ENCODE measurements at places on chromosomes 7 and 10. TPM values are rescaled to one million over a fixed set of nuclear protein-coding genes. Genes with fewer than 3 reads are reported as not detected.

Gene EVX1
- not detected for total RNA-seq

Gene CTAGE8
- 0.14 TPM for total RNA-seq

Gene ZNF853
- total RNA-seq: 3.0 TPM

Gene PRKAR2B
- 0.58 TPM for total RNA-seq

Gene ODAD2
- 0.05 TPM for total RNA-seq

Gene TAS2R4
- 0.20 TPM for total RNA-seq

Gene PPP1R3C
- 0.11 TPM for total RNA-seq

Gene ELFN1
- total RNA-seq: 0.13 TPM

- no peak for DNase-seq
These were observed 191.2 kb upstream of the MGMT start for GRCh38 chr10:129275886-129276285.

DNA sequence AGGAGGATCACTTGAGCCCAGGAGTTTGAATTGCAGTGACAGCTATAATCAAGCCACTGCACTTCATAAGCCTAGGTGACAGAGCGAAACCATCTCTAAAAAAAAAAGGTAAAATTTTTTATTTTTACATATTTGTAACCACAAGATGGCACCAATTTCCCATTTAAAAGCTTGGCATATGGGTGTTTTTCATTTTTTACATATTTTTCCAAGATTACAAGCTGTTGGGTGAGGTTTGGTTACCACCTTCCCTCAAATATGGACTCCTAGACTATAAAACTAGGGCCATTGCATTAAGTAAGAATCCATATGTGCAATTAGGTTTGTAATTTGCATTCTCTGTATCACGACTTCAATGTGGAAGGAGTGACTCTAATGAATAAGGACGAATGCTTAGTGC lies 129.3 kb upstream of the ACBD5 start:
- DNase-seq: no peak

DNA sequence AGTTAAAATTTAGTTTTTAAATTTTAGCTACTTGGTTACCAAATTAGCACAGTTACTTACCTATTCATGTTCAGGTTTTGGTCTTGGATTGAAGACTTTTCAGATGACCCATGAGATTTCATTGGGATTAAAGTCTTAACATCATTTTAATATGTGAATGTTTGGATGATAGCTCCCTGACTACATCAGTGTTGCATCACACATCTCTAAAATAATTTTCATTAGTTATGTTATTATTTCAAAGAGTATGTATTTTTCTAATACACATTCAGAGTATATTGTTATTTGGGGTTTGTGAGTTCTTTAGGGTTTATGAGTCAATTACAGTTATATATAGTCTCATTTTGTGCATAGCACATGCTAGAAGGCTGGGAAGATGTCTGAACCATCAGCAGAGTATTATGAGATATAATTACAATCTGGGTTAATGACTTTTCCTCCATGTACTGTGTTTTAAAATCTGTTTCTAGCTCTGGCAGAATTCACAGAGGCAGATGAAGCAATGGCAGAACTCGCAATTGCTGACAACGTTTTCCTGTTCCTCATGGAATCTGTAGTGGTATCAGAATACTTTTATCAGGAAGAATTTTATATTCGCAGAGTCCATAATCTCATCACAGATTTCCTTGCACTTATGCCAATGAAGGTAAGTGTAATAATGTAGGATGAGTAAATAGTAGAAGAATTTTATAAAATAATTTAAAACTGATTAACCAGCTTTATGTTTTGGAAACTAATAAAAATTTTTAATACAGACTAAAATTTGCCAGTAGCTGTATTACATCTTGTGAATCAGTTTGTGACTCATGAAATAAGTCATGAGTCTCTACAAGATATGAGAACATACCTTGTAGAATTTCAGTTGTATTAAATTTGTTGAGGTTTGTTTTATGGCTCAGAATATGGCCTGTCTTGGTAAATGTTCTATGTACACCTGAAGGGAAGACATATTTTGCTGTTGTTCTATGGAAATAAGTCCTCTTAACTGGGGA lies 26.9 kb downstream of the NUP205 start:
- DNase-seq: no peak

GRCh38 chr10:61136139-61136538 lies 192.2 kb upstream of the RHOBTB1 start:
- DNase-seq: no peak

GRCh38 chr10:99372546-99373271 lies 43.6 kb downstream of the CNNM1 start:
- DNase-seq: no peak

DNA sequence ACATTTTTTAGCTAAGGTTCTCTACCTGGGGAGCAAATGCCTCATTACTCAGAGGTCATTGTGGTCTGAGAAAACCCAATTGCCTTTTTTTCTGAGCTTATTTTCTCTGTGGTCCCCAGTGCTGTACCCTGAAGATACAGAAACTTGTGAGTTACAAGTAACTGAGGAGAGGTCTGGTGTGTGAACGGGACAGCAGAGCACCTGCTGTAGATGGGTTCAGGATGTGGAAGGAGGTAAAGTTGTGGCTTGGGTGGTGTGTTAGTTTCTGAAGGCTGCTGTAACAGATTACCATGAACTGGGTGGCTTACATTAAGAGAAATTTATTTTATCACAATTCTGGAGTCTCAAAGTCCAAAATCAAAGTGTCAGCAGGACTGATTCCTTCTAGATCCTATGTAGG lies 449.1 kb upstream of the NRP1 start:
- no peak for DNase-seq

- DNase-seq: no peak
These were observed 33.8 kb upstream of the COMTD1 start for GRCh38 chr10:75269605-75270004.

- no peak for DNase-seq
These were observed 10.2 kb downstream of the ANXA11 start for GRCh38 chr10:80195046-80195574.

GRCh38 chr10:7239312-7239985 lies 171.4 kb downstream of the SFMBT2 start:
- DNase-seq: no peak

DNA sequence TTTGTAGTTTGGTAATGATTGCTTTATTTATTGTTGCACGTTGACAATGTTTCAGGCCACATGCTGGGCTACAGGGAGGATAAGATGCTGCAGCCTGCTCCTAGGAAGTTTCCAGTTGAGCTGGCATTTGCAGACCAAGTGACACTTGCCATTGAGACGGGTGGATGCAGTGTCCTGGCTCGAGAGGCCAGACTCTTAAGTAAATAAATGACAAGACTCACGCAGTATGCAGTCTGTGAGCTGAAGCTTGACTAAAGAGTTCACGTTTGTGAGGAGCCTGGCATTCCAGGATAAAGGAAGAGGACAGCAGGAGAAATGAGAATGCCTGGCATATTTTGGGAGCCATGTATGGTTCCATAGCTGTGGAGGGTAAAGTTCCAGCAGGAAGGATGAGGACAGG lies 105.8 kb downstream of the BAMBI start:
- DNase-seq: no peak

DNA sequence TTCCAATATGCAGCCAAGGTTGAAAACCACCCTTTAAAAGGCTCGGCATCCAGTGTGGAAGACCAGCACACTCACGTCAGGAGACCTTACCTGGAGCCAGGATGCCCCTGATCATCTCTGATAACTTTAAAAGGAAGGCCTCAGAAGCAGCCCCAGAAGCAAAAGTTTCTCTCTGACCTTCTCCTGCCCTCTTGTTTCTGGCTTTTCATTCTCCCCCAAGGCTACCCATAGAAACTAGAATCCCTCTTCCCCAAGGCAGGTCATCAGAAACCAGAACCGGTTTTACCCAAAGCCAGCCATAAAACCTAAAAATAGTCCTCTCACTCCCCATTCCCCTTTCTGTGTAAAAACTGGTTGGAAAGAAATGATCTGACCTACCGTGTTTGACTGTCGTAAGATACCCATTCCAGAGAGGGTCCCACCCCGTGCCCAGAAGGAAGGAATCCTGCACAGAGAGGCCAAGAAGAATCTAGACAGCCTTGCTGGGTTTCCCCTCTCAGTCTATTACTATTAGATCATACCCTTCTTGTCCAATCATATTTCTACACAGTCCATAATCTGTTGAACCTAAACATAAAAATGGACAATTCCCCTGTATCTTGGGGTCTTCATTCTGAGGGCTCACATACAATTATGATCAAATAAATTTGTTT lies 17.5 kb upstream of the TSPAN14 start:
- DNase-seq: no peak

DNA sequence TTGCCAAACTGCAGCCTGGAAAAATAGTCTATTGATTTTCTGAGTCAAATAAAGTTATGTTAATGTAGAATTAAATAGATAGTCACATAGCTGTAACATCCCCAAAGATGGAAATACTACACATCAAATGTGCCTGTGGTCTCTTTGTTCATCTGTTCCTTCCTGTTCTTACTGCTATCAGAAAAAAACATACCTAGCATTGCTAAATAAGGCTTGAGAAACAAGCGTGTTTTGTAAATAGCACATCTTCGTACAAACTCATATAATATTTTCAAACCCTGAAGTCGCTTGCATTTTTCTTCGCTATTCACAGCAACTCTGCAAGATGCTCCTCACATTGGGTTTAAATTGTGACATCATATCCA lies 116.1 kb downstream of the KLF6 start:
- DNase-seq: no peak

DNA sequence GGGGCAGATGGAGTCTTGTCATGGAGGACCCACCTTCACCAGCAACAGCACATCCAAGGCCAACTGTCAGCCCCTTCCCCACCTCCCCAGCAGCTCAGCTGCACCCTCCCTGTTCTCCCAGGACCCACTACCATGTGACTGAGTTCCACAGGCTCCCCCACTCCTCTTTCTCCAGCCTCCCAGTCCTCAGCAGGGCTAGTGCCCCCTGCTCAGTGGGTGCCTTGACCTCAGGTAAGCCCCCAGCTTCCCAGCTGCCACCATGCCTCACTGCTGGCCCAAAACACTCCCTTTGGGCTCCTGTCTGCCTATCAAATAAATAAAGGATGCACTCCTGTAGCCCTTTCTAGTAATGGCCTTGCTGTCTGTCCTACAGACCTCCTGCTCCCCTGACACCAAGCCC lies 174.4 kb downstream of the SLIT1 start:
- no peak for DNase-seq
